Stimulated activated CD8-positive, alpha-beta memory T cell treated with anti-CD3 and anti-CD28 coated beads, Interleukin-4, amount 100 ng/mL, for 1 hour (primary cell): ENCODE measurements at places on chromosomes 5 and 9.

- DNase-seq, result no peak
These were observed 32.1 kb downstream of the NAIF1 start for GRCh38 chr9:128034821-128035652.

GRCh38 chr5:14587150-14587549 lies 5.6 kb downstream of the OTULINL start:
- no peak for DNase-seq

DNA sequence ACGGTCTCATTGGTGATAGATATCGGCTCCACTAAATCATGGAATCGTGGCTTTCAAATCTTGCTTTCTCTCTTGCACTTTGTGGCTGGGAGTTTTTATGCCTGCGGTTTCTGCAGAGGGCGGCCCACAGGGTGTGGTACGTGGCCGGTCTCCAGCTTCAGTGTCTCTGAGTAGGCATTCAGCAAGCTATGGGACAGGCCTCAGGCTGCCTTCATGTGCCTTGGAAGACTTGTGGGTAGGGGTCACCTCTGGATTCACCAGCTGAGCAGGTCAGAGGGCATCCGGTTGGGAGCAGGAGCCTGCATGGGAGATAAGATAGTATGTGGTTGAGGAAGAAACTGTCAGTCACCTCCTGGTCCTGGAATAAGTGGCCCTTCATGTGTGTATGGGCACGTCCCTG lies 47.7 kb downstream of the AMBP start:
- no peak for DNase-seq

DNA sequence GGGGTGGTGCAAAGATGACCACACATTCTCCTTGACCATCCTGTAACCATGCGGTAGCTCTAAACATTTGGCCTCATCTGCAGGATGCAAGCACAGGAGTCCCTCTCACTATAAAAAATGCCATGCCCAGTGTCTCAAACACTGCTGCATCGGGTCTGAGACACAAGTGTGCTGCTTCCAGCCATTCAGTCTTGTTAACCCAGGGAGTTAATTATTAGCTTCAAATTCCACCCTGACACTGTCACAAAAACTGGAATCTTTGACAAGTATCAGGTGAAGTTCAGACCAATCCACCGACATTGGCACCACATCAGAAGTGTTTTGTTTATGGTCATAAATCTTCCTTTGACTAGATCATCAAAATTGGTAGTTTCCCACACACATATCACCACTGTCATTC lies 119.1 kb upstream of the RASEF start:
- DNase-seq, result no peak

- DNase-seq, result no peak
These were observed 121.2 kb downstream of the HTR4 start for GRCh38 chr5:148532969-148533670.

DNA sequence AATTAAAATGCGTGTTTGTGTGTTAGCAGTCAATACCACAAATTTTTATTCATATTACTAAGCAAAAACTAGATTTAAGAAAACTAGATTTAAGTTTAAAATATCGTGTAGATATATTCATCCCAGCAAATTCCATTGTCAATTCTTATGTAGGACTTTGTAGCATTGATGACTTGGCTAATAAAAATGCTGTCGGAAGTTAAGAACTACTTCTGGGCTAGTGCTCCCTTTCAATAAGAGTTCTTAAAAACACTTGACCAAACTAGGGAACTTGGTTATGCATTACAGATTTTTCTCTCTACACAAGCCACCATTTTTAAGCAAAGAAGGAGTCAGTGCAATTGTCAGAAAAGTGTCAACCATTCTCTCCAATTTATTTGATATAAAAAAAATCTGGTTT lies 68.7 kb upstream of the RAD23B start:
- DNase-seq, result no peak

GRCh38 chr9:31394015-31394473 lies 990.4 kb upstream of the ACO1 start:
- DNase-seq, result no peak

DNA sequence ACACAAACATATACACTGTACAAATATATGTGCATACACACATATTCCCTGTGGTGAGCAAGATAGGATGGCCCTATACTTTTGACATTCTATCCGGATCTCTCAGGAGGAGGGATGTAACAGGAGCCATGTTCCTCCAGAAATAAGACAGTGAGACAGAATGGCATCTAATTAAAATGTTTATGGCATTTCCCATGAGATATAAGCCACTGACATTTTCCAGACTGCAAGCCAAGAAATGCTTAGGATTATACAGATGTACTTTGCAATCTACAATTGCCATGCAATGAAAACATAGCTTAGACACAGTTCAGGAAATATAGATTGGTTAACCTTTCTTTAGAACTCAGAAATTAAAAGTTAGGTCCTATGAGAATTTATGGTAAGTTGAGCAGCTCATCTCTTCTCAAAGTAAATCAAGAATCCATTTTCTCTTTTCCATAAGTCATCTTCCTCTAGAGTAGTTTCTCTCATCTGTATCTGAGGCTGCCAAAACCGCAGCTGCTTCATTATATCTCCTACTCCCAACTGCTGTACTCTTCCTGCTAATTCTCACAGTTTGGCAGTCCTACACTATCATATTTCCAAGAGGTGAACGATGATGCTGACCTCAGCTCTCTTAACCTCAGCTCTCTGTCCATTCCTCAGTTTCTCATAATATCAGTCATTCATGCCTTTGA lies 1719.1 kb downstream of the MAT2B start:
- no peak for DNase-seq

DNA sequence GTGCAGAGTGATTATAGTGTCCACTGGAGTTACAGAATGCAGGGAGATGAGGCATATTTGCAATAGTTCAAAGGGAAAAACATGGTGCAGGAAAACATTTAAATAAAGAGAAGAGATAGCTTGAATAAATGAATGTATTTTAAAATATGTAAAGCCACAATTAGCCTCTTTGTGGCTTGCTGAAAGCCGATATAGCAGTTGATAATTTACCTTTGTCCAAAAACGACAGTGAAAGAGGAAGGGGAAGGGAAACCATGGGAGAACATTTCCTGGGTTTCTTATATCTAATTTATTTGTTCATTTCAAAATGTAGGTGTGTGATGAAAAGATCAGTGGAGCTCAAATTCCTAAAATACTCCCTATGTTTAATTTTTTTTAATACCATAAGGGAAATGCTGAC lies 156.1 kb downstream of the DENND1A start:
- no peak for DNase-seq

DNA sequence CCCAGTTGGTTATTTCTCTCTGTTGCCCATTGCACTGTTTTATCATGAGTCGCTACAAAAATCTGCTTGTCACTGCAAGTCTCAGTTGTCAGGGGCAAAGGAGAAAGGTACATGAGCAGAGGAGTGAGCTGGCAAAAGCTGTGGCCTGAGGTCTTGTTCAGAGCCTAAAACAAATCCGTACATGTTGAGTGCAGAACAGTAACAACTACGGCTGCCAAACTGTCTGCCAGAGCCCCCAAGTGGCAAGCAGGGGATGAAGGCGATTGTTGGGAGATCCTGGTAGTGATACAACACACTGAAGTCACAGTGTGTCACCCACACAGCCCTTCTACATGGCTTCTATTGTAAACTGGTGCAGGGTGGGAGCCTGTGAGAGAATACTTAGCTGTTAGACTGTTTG lies 50.9 kb downstream of the BRINP1 start:
- DNase-seq, result no peak

DNA sequence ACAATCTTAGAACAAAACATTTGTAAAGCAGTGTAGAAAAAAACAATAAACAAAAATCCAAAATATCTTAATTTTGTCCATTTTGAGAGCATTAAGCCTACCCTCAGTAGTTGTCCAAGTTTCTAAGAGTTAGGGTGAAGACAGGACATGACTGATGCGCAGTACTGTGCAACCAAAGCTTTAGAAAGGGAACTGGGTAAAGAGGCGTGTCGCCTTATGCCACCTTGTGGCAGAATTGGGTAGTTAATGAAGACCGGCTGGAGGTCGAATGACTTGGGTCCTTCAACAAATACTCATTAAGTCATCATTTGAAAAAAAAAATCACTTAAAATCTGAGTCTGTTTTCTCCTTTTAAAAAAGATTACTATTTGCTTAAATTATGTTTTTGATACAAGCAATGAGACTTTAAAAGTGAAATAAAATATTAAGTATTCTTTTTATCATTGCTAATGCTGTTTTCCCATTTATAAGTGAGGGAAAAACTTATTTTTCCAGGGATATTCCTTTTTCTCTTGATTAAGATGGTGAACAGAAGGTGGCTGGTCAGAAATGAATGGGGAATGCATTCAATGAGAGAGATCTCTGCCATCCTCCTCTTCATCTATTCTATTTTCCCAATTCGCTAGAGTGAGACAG lies 3.5 kb upstream of the RNF20 start:
- DNase-seq, result peak; percentile 18

DNA sequence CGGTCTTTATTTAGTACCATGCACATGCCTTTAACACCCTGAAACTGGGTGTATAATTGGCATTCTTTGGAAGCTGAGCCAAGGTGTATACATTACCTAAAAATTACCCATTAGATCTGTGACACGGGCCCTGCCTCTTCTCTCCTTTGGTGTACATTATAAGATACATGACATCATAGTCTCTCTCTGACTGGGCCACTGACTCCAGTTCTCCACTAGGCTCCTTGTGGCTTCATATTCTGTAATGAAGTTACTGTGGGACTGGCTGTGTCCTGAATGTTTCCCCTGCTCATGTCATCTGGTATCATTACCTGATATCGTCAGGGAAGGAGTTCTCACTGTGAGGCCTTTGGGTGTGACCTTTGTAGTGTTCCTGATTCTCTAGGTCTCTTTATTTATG lies 65.5 kb downstream of the NREP start:
- DNase-seq, result no peak

DNA sequence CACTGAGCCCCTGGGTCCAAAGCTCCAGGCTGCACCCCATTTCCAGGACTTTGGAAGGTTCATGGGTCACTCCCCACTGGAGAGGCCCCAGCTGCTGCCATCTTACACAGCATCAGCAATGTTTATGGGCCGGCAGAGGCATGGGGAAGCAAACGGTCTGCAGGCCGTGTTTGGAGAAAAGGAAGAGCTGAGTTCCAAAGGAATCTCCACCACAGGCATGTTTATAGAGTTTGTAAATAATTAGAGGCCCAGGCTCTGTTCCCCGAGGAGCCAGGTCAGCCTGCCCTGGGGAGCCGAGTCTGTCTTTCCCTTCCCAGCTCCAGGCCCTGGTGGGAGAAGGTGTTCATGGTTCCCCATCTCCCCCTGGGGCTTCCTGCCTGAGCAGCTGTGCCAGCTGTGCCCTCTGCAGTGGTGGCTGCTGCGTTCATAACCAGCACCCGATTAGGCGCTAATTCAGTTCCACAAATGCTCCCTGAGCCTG lies 64.8 kb downstream of the COL27A1 start:
- no peak for DNase-seq

GRCh38 chr9:68574150-68574549 lies 33.5 kb upstream of the TMEM252 start:
- DNase-seq, result no peak
